Spleen (tissue), 13 donors: ENCODE measurements at places on chromosomes 3 and 15. TPM values are rescaled to one million over a fixed set of nuclear protein-coding genes. Genes with fewer than 3 reads are reported as not detected.

Gene C3orf20
- total RNA-seq, result 0.20 TPM

Gene TMOD2
- total RNA-seq, result 15.9 TPM

Gene UTS2B
- total RNA-seq, result 1.3 TPM

Gene PRSS50
- not detected for total RNA-seq

Gene TBC1D2B
- 129 TPM for total RNA-seq

Gene KCNAB1
- 4.0 TPM for total RNA-seq

GRCh38 chr3:158882445-158882844 lies 80.6 kb downstream of the MFSD1 start:
- H3K36me3 ChIP-seq, result no peaks in the 10 kb centered on the region
- no peak overlapping the region for H3K27ac ChIP-seq
- H3K4me1 ChIP-seq, result no peaks in the 10 kb centered on the region

GRCh38 chr15:89652131-89652530 lies 3.1 kb downstream of the KIF7 start:
- H3K4me3 ChIP-seq, result no peak overlapping the region
- H3K4me1 ChIP-seq, result peaks cover 17% of the 10 kb centered on the region
- no peak for DNase-seq
- no peaks in the 10 kb centered on the region for H3K36me3 ChIP-seq
- H3K27me3 ChIP-seq, result peaks cover 59% of the 10 kb centered on the region

DNA sequence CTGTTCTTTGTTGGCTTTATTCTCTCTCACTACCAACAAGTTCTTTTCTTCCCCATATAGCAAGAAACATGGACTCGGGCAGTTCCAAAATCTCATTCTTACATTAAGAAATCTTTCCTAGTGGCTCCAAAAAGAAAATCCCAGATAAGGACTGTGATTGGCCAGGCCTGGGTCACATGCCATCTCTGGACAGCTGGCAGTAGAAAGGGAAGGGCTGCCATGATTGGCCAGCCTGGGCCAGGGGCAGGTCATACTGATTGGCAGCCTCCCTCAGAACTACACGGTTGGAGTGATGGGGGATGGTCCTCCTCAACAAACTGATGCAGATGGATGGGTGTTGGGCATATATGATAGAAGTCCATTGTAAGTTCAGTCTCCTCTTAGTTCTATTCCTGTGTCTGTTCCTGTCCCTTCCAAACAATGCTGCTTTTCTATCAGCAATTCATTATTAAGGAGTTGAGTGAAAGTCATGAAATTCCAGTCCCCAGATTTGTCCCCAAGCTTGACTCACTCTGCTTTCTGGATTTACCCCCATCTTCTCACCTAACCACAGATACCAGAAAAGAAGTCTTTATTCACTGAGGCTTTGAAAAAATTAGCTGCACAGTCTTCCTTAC lies 175.5 kb downstream of the ATG7 start:
- H3K4me1 ChIP-seq, result no peaks in the 10 kb centered on the region
- no peak for DNase-seq
- H3K36me3 ChIP-seq, result no peaks in the 10 kb centered on the region
- H3K27ac ChIP-seq, result no peak overlapping the region

- peaks cover 4% of the 10 kb centered on the region for H3K4me1 ChIP-seq
- no peaks in the 10 kb centered on the region for H3K27me3 ChIP-seq
- H3K36me3 ChIP-seq, result no peaks in the 10 kb centered on the region
- no peak overlapping the region for H3K4me3 ChIP-seq
- H3K27ac ChIP-seq, result no peak overlapping the region
- DNase-seq, result no peak
Measured at GRCh38 chr3:157498371-157498770, 4.8 kb downstream of the VEPH1 start.

- H3K27me3 ChIP-seq, result no peaks in the 10 kb centered on the region
- H3K4me3 ChIP-seq, result no peak overlapping the region
- no peak overlapping the region for H3K27ac ChIP-seq
- no peak for DNase-seq
Measured at GRCh38 chr3:116306720-116307119, 138.6 kb downstream of the LSAMP start.

GRCh38 chr15:87477737-87478686 lies 778.5 kb downstream of the NTRK3 start:
- no peaks in the 10 kb centered on the region for H3K27me3 ChIP-seq
- no peak overlapping the region for H3K4me3 ChIP-seq
- no peak for DNase-seq
- H3K4me1 ChIP-seq, result no peaks in the 10 kb centered on the region
- H3K27ac ChIP-seq, result no peak overlapping the region

GRCh38 chr15:93985176-93985575 lies 246.2 kb upstream of the MCTP2 start:
- no peaks in the 10 kb centered on the region for H3K4me1 ChIP-seq
- no peak overlapping the region for H3K27ac ChIP-seq
- H3K36me3 ChIP-seq, result no peaks in the 10 kb centered on the region
- H3K4me3 ChIP-seq, result no peak overlapping the region
- H3K27me3 ChIP-seq, result no peaks in the 10 kb centered on the region
- no peak for DNase-seq

GRCh38 chr3:116005404-116005803 lies 382.1 kb downstream of the GAP43 start:
- no peaks in the 10 kb centered on the region for H3K36me3 ChIP-seq
- H3K27ac ChIP-seq, result no peak overlapping the region
- H3K27me3 ChIP-seq, result no peaks in the 10 kb centered on the region
- DNase-seq, result no peak
